ENCODE measurements at places on chromosomes 11 and 22. TPM values are rescaled to one million over a fixed set of nuclear protein-coding genes. Genes with fewer than 3 reads are reported as not detected.

CD59 gene
- 79.6 TPM for total RNA-seq

SNX32 gene
- 1.4 TPM for total RNA-seq

NXPE1 gene
- total RNA-seq, result not detected

KRTAP5-2 gene
- 3.1 TPM for total RNA-seq

C11orf91 gene
- not detected for total RNA-seq

FRMD8 gene
- total RNA-seq, result 24.6 TPM

GRCh38 chr22:17830043-17830961 is 56.0 kb upstream of the BID start:
- peak; percentile 73 for DNase-seq

DNA sequence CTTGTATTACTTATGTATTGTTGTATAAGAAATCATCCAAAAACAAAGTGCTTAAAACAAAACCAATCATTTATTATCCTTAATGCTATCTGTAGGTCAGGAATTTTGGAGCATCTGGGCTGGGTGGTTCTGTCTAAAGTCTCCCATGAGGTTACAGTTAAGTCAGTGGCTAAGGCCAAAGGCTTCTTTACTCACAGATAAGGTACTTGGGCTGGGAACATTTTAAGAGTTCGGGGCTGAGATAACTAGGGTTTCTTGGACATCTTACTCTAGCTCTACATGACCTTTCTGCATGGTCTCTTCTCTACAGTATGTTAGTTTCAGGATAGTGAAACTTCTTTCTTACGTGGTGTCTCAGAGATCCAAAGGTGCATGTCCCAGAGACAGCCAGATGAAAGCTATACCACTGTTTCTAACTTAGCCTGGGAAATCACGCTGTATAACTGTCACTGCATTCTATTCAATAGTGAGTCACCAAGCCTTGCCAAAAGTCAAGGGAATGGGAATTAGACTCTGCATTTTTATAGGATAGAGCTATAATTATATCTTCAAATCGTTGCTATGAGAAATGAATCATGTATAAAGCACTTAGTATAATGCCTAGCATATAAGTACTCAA is 29.6 kb downstream of the SOX6 start:
- DNase-seq, result no peak

DNA sequence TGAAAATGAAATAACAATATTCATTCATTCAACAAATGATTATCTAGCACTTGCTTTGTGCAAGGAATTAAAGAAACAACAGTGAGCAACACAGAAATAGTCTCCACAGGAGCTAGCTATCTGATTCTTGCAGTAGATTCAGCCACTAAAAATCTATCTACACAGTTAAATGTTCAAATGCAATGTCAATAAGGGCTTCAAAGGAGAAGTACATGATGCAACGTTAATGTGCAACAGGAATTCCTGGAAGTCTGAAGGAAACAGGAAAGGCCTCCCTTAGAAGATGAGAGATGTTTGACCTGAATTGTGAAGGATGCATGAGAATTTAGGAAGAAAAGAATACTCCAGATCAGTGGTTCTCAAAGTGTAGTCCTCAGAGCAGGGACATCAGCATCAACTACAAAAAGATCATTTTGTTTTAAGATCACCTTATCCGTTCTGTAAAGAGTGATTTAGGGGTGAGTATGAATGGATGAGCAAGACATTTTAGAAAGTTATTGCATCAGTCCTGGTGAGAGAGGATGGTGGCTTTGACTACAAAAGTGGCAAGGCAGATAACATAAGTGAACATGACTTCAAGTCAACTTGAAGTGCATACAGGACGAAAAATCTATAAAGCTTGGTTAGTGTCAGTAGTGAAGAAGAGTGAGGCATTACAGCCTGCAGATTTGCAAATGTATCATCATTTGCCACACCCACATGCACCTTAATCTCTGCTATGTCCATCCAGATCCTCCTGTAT is 96.0 kb downstream of the ETS1 start:
- no peak for DNase-seq

DNA sequence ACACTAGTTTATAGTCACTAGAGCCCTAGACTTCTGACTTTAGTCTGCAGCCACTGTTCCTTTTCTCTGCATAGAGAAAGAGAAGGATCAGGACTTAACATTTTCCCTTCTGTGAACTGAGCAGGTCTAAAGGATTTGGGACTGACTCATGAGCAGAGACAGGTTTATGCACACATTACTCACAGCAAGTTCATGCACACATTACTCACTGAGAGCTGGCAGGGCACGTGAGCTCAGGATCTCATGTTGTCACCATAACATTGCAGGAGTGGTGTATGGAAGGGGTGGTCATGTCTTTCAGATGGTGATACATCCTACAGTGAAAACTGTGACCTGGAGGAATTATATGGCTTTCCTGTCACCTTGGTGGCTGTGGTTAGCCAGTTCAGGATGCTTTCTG is 56.4 kb downstream of the CEP164 start:
- DNase-seq, result no peak

DNA sequence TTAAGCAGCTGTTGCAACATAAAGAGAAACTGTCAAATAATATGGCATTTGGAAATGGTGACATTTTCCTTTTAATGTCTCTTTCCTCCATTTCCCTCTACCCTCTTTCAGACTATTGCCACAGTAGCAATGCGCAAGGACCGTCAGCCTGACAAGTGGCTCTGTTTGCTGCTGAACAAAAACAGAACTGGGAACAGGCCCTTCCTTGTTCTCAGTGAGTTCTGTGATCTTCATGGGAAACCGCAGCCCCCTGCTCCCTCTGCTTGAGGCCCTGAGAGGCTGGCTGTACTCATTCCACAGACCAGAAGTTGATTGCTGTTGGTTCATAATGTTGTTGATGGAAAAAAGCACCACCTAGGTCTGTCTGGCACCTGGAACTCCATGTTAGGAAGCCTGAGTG is 559.7 kb downstream of the OPCML start:
- peak; percentile 41 for DNase-seq

DNA sequence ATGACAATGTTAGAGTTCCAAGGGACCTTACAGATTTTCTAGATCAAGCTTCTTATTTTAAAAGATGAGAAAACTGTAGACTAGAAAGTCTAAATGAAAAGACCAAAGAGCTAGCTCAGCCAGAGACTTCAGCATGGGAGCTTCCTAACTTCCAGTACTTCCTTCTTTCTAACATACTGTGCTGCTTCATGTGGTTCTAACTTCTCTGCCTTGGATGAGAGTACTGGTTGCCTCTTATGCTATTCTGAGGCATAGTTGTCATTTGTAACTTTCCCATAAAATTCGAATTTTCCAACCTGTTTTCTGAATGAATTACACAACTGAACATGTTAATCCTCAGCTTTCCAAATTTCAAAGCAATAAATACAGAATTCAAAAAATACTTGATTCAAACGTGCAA is 1.8 kb downstream of the MTMR2 start:
- DNase-seq, result no peak

DNA sequence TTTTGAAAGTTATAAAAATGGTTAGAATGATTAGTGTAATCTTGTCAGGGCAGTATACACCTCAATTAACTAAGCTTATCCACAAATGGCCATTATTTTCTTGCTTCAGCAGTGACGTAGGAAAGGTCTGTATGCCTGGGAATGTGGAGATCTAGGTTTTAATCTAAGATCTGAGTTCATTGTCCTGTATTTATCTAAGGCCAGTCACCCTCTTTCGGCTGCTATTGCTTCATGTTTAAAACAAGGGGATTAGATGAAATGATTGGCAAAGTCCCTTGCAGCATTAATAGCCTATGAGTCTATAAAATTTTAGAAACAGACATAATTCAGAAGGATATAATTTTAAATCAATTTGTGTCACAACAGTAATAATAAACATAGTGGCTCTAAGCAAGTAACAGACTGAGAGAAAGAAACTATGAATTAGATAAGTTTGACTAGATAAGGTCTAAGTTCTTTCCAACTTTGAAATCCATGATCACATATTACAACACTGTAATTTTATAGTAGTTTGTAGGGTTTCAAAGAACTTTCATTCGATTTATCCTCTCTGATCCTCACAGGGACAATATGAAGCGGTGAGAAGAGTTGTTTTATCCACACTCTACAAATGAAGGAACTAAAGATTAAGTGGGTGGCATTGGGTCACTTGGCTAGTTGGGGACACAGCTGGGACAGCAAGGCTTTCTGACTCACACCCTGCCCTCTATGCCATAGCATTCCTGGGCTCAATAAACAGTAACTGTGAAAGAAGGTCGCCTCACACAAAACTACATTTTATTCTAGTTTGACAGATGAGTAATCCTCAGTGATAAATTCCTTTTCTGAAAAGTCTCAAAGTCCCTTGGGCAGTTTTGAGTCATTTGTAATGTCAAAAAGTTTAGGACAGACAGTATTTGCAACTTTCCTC is 60.6 kb upstream of the RDX start:
- DNase-seq, result no peak

DNA sequence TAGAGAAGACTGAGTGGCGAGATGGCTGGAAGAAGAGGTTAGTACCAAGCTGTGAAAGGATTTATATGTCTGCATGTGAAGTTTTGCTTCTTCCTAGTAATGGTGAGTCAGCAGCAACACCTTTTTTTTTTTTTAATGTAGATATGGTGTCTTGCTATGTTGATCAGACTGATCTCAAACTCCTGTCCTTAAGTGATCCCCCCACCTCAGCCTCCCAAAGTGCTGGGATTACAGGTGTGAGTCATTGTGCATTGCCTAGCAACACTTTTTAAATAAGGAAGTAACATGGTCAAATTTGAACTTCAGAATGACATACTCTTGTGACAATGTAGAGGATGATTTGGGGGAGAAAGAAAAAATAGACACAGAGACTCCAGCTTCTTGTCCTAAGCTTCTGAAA is 6.5 kb upstream of the CSTPP1 start:
- DNase-seq, result no peak

GRCh38 chr22:29987137-29987536 is 93.1 kb upstream of the HORMAD2 start:
- DNase-seq, result no peak

DNA sequence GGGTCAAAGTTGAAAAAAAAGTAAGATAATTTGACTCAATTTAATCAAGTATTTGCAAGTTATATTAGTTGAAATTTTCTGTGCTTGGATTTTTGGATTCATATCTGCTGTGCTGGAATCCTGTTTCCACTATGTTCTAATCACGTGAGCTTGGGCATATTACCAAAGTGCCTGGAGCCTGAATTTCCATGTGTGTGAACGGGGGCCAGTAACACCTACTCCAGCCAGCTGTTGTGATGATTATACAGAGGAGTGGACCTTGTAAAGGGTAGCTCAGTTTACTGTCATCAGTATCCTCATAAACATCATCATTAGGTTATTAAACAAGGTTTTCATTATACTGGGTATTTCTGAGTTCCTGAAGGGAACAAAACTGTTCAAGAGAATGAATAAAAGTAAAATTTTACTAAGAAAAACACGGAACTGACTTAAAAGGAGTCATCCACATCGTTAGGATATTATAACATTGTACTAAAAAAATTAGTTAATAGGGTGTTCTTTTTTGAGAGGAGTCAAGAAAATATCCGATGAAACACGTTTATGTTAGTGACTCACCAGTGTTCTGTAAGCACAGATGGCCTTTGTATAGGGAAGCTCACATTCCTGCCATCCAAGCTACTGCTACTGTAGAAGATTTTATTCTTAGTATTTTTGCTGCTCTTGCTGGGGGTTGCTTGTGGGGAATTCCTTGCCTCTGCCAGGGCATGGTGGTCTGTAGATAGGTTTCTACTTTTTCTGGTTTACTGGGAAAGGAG is 144.1 kb downstream of the ARHGAP42 start:
- DNase-seq, result no peak

- DNase-seq, result no peak
Measured at GRCh38 chr22:41481131-41481830, 12.4 kb downstream of the ACO2 start.

DNA sequence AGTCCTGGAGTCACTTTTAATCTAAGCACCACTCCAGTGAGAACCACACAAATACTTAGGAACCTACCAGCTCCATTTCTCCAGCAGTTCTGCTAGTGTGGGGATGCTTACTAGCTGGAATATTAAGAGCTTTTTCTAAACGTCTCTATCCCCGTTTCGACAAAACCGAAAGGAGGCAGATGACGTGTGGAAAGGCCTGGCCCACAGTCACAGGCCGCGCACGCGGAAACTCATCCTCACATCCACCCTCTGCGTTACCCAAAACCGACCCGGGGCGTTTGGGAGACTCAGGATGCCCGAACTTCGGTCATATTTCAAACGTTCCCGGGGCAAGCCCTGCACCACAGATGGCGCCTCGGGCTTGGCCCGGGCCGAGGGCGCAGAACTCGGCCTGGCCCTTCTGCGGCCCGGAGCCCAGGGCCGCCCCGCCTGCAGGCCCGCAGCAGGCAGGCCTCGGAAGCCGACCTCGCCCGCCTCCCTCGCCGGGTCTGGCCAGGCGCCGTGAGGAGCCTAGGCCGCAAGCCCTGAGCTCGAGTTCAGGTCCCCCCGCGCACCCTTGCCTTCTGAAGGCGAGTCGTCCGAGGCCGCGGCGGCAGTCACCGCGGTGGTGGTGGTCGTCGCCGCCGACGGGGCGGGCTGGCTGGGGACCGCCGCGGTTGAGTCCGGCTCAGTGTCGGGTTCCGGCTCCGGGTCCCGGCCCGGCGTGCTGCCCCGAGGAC is 473 bp downstream of the FNBP4 start:
- peak; percentile 69 for DNase-seq

DNA sequence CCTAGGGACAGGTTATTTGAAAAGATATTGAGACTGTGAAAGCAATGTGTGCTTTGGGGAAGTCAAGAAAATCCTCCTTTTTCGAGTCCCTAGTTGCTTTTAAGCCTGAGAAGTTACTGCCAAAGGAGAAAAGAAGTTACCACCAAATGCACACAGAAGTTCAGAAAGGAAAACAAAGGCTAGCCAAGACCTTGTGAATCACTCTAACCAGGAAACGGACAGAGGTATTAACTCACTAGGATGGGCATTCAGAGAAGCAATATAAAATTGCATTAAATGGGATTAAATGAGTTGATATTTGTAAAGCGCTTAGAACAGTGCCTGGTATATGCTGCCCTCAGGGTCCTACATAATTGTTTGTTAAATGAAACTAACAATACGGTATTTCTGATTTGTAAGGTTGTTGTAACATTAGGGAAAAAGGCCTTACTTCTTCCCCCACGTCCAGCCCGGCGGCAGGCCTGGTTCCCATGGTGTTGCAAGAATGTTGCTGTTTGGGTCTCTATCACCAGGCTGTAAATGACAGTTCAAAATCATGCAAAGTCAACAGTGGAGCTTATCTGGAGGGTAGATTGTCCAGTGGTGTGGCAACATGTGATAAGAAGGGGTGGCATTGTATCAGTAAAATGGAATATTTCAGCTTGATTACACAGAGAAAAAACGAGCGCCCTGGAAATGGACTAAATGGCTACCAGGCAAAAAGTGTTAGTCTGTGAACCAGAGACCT is 7.1 kb downstream of the TMA7B start:
- no peak for DNase-seq
